HAP-1 (cell line): ENCODE measurements at places on chromosomes 2 and 18.
A peak's percentile ranks its signal among the peaks of the same experiment; 100 is the strongest.

GRCh38 chr2:28547223-28547860 is 51.5 kb downstream of the PLB1 start:
- no peak for DNase-seq

DNA sequence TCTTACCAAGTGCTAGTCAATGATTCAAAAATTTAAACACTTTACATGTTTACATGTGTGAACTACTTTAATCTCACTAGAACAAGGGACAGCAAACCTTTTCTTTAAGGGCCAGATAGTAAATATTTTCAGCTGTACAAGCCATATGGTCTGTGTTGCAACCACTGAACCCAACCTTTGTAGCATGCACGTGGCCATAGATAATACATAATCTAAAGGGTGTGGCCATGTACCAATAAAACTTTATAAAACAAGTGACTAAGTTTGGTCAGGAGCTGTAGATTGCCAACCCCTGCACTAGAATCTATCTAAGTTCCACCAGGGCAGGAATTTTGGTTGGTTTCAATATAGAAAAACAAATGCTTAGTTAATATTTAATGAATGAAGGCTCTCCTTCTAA is 18.4 kb upstream of the SPRED2 start:
- no peak for DNase-seq

DNA sequence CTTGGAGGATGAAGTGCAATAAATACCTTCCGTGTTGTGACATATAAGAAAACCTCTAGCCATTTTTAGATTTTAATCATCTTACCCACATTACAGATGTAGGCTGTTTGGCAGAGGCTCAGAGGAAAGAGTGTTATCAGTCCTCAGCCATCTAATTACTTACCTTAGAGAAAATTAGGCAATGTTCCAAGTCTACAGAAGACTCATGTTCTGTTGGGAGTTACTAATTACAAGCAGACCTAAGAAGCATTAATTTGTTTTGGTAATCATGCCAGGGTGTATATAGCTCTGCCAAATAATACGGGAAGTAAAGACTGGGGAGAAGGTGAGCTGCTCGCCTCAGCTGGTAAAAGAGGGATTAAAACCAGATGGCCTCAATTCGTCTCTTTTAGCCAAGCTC is 125.8 kb upstream of the PGAP1 start:
- no peak for DNase-seq

DNA sequence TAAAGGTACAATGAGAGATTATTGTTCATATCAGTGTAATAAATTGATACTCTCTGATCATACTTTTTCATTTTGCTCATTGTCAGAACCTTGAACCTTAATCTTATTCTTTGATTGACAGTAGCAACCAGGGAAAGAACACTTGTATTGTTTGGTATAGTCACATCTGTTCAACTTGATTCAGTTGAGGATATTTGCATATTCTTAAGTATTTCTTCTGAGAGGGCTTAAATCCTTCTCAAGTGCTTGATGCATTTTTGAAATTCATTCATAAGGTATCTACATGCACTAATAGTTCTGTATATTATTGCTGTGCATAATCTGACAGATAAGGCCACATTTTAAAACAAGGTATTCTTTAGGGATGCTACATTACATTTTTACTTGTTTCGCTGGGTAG is 118.9 kb downstream of the EHBP1 start:
- peak; percentile 63 for DNase-seq

GRCh38 chr2:170869036-170869435 is 52.3 kb downstream of the GAD1 start:
- no peak for DNase-seq

- DNase-seq, result no peak
Observed at GRCh38 chr2:204880928-204881327, 335.7 kb downstream of the PARD3B start.

DNA sequence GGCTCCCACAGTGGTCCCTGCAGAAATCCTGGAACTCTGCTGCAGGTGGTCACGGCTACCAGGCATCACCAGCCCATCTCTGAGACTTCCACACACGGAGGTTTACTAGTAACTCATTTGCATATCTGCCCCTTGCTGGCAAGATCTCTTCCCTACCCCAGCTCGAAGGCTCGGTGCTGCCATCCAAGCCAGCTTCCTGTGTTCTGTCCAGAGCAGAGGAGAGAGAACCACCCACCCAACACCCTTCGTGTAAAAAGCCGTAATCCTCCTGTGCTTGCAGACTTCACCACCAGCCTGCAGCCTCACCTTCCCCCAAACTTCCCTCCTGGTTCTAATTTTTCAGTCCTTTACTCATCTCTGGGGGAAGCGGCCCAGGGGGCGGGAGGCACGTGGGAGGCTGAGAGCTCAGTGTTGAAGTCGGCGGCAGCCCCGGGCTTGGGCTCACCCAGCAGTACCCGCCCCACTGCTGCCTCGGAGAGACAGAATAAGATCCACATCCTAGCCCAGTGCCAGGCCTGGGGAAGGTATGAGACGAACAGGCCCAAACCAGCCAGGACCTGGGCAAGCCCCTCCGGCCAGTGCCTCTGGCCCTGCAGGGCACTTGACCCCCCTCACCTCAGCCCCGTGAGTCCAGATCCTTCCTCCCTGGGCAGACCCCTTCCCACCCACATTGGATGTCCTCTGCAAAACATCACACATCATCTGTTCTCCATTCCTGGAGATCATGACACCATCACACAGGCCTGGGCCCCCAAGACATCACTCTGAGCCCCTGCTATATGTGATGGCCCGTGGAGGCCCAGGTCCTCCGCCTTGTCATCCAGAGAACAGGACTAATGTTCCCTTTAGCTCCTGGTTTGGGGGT is 145.8 kb upstream of the ID2 start:
- DNase-seq, result no peak

- DNase-seq, result no peak
Observed at GRCh38 chr2:22261165-22261564, 1123.8 kb upstream of the KLHL29 start.

DNA sequence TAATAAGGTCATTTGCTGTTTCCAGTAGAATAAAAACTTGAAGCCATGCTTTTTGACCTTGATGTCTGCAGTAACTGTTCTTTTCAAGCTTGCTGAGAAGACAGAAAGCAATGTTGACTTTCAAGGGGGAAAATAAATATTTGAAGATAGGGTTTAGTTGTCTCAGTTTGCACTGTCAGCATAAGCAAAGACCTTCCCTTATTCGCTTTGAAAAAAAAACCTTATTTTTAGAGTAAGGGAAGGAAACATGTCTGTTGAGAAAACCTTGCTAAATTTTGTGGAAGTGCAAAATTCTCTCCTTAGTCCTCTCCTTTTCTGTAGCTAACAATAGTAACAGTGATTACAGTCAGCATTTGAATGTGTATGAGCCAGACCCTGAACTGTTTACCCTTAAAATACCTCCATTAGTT is 43.1 kb downstream of the MAP4K4 start:
- no peak for DNase-seq

DNA sequence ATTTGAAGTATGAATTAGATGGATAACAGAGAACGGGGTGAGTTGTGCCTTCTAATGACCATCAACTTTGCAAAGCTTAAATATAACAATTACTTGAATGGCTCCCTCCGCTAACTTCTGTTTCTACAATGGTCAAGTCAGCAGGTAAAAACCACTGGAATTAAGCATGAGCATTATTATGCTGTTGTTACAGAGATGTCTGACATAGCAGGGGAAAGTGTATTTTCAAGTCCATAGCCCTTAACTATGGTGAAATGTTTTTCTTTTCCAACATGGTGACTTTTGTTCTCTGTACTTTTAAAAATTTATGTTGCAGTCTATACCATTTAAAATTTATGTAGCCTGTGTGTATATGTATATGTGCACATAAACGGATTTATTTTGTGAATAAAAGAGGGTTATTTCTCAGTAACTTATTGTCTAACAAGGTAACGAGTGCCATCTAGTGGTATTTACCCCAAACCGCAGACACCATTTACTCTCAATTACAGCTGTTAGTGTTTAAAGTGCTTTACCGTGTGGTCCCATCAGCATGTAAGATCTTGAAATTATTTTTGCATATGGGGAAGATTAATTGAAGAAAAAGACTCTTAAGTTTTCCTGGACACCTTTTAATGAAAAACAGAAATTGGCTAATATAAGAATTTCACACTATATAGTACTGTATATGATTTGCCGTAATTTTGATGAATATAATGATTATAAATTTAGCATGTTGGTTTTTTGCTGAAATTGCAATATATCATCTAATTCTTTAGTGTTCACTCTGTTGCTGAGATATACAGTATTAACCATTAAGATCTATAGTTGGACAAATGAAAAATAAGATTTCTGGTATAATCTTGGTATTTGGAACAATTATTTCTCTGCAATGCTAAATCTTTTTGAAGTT is 78.2 kb downstream of the UBE2E3 start:
- peak; percentile 52 for DNase-seq

- no peak for DNase-seq
Observed at GRCh38 chr2:43010438-43011157, 215.8 kb downstream of the ZFP36L2 start.

GRCh38 chr2:75729861-75730260 is 19.1 kb upstream of the GCFC2 start:
- DNase-seq, result peak; percentile 70

- DNase-seq, result no peak
Observed at GRCh38 chr2:229164545-229165249, 106.4 kb downstream of the PID1 start.

GRCh38 chr18:5103286-5103685 is 93.8 kb downstream of the AKAIN1 start:
- no peak for DNase-seq

GRCh38 chr2:218810256-218810655 is 21.3 kb downstream of the PRKAG3 start:
- DNase-seq, result no peak

- DNase-seq, result no peak
Observed at GRCh38 chr2:166091439-166091838, 36.4 kb downstream of the SCN1A start.
